ENCODE measurements at places on chromosomes 13 and 19.

DNA sequence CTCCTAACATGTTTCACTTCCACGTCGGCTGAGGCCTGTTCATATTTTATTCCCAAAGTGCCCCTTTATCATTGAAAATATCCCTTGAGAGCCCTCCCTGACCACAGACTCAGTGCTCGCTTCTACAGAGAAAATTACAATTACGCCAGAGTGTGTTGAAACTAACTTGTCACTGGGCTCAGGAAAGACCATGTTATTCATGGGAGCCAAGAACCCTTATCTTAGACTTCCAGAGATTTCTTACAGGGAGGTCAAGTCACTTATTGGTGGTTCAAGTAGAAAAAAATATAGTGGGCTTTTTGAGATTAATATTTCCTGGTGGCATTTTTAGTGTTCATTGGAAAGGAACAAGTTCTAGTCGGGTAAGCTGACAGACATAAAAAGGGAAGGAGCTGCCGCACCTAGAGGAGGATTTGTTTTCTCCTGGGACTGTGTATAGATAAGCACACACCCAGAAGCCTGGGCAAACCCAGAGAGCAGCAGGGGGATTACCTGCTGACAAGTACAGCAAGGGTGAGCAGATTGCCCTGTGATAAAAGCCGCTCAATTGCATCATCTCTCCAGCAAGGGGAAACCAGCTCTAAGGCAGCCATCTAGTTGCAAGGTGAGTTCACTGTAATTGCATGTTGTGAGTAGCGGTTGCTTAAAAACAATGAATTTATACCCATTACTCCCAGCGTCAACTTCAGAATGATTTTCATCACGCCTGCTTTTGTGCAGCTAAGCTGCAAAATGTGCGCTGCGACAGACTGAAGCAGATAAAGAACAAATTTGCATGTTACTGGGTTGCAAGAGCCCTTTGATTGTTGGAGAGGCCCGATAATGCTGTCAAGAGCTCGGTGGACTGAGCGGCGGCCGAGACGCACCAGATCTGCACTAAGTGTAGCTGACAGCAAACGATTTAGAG is 46.2 kb downstream of the DCT start:
- DNase-seq, result no peak

- DNase-seq, result no peak
Measured at GRCh38 chr19:50460161-50460765, 16.0 kb upstream of the EMC10 start.

DNA sequence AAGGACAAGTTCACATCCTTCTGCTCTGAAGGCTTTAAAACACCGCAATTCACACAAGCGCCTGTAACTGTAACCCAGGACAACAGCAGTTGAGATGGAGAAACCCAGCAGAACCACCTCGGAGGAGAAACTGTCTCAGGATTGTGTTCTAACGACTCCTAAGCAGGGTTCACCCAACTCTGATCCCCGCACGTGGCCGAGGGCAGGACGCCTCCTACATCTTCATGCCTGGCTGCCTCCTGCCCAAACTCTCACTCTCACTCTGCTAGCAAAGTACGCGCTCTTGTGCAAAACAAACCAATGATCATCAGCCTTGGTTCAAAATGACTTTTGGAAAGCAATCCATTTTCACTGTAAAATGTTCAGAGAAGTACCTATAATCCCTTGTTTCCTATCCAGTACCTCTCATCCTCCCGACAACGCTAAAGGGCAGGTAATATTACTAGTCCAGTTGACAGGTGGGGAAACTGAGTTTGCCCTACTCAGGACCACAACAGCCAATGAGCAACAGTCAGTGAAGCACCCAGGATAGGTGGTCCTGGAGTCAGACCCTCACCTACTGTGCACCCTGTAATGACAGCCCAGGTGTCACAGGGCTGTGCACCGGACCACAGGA is 25.6 kb downstream of the EPS15L1 start:
- no peak for DNase-seq

- peak; percentile 21 for DNase-seq
Measured at GRCh38 chr19:30682999-30683536, 310.9 kb downstream of the ZNF536 start.

DNA sequence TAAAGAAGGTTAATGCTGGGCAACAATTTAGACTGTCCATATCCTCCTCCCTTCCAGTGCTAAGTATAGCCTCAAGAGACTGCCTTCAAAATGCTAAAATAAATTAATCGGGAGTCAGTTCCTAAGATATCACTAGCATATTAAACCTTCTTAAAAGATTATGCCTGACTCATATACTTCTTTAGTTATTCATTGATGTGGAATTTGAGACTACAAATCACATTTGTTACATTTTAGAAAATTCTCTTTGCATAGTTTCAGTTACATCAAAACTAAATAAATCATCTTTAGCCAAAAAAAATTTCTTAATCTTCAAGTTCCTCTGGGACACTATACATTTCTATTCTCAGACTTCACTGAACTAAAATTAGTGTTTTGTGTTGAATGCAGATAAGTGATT is 769.1 kb downstream of the PCDH9 start:
- no peak for DNase-seq

- no peak for DNase-seq
Measured at GRCh38 chr19:2544576-2545415, 68.9 kb downstream of the GADD45B start.

GRCh38 chr19:14467391-14467790 is 7.8 kb downstream of the PTGER1 start:
- DNase-seq, result no peak

DNA sequence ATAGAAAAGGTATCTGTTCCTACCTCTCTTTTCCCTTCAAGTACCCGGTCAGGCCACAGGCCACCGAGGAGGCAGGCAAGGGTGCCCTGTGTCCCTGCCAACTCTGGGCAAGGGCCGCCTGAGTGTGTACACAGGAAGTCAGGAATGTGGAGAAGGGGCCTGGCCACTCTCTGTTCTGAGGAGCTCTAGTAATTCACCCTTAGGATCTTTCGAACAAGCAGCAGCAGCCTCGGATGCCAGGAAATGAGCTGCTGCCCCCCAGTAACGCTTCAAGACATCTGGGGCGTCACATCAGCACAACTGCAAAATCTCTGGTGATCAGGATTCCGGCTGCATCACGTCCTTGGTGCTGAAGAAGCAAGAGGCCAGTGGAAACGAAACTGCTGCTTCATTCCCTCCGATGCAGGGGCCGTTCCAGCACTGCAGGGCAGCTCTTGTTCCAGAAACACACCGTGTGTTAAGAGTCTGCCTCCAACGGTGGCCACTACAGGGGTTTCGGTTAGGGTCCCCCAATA is 2.0 kb downstream of the RAB20 start:
- DNase-seq, result no peak

GRCh38 chr13:21749410-21749809 is 78.5 kb downstream of the FGF9 start:
- DNase-seq, result no peak

DNA sequence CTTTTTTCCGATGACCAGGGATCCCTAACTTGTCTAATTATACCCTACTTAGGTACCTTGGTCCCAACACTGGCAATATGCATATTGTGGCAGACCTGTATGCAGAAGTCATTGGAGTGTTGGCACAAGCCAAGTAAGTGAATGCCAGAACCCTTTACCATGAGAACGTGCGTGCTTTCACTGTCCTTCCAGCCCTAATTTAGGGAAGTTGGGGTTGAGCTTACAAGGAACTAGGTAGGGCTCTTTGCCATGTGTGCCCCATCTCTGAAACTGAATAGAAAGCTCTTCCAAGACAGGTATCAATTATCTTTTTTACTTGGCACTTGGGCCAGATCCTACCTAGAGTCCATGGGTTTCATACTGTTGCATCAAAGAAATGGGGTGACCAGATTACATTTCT is 93.2 kb downstream of the FRY start:
- no peak for DNase-seq

DNA sequence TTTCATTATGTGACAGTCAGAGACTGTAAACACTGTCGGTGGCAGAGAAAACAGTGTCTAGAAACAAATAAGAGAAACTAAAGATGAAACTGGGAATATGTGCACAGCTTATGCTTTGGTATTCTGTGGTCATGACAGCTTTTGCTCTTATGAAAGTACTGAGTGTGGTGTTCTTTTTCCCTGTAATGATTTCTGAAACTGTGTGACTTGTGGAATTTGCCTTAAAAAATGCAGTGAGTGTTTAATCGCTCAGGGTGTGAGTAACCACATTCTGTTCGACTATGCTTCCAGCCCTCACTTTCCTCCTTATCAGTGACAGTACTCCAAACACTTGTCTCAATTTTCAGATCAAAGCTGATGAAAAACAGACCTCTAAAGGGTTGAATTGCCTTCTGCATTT is 66.9 kb upstream of the DIAPH3 start:
- no peak for DNase-seq

- no peak for DNase-seq
Measured at GRCh38 chr13:80036845-80037504, 304.0 kb downstream of the SPRY2 start.

GRCh38 chr19:29942404-29943261 is 594 bp downstream of the URI1 start:
- peak; percentile 23 for DNase-seq

DNA sequence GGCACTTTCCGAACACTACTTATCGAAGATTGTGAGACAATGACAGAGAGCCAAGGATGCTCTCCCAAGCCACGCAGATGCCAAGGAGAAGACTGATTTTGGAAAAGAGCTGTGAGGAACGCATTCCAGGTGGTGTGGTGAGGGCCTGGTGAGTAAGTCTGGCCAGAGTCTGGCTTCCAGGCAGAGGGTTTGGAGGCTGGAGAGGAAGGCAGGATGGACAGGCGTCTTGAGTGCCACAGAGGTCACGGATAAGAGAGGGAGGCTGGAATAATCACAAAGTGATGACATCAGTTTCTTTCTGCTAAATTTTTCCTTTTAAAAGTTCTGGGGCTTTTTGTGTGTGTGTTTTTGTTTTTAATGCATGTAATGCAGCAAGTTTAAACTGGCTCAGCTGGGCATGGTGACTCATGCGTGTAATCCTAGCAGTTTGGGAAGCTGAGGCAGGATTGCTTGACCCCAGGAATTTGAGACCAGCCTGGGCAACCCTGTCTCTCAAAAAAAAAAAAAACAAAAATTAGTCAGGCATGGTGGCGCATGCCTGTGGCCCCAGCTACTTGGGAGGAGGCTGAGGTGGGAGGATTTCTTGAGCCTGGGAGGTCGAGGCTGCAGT is 235.1 kb downstream of the NALCN start:
- DNase-seq, result no peak

- DNase-seq, result no peak
Measured at GRCh38 chr13:72638059-72638815, 89.2 kb downstream of the MZT1 start.

GRCh38 chr19:46849610-46850009 is 1.0 kb downstream of the AP2S1 start:
- DNase-seq, result no peak

DNA sequence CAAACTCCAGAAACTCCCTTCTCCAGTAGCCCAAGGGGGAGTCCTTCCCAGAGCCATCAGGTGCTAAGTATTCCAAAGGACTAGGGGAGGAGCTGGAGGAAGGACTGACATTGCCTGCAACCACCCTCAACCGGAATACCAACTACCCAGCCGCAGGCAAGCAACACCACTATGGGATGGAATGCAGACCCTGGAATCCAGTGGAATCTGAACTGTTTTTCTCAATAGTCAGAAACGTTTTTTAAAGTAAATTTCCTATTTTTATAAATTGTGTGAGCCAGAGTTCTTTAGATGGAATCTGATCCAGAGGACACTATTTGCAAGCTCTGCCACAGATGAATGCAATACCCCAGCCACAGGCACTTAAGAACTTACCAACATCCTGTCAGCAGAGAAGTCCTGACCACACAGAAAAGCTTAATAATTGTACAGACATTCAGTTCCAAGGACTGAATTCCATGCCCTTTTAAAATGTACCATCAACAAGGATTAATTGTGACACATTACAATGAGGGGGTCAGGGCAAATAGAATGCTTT is 92.1 kb downstream of the USP12 start:
- DNase-seq, result no peak

GRCh38 chr13:113648216-113648610 is 9.8 kb downstream of the ATP4B start:
- DNase-seq, result no peak

DNA sequence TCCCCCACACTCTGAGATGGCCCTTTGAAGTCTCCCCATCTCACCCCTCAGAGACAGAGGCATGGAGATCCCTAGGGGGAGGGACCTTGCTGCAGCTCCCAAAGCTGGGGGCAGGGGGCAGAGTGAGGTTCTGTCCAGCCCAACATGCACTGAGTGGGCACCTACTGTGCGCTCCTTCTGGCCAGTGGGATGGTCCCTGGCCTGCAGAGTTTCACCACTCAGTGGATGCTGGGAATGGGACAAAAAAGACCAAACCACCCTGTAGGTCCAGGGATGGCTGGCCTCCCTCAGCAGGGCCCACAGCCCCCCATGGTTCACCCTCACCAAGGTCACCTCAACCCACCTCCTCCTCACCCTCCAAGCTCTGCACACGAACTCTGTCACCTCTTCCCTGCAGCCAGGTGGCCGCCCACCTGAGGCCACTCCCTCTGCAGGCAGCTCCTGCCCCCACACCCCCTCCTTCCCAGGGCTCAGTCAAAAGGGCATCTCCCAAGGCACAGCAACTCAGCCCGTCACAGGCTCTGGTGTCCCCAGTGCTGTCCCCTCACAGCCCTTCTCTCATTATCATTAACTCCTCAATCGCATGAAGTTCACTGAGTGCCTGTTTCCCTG is 16.1 kb downstream of the CEACAM21 start:
- DNase-seq, result no peak

DNA sequence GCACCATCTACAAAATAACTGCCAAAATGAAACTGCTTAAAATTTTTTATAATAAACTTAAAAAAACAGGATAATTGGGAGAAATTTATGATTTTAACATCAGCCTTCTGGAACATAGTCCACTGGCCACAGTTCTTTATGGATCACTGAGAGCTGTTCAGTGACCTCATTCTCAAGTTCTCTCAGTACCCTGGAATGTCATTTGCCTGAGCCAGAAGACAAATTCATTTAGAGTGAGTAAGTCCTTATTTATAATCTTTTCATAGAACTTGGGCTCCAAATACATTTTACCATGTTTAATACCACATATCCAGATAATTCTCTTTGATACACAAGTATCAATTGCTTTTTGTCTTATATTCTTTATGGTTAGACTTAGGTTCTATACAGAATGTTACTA is 87.6 kb downstream of the CAB39L start:
- DNase-seq, result no peak

GRCh38 chr19:58054901-58055874 is 3.9 kb upstream of the ZNF135 start:
- no peak for DNase-seq

GRCh38 chr13:52669677-52670076 is 17.0 kb downstream of the SUGT1 start:
- no peak for DNase-seq
